ENCODE measurements at places on chromosomes 16 and 17. TPM values are rescaled to one million over a fixed set of nuclear protein-coding genes. Genes with fewer than 3 reads are reported as not detected.

The IGF2BP1 gene
- 0.07 TPM for polyA plus RNA-seq

DNA sequence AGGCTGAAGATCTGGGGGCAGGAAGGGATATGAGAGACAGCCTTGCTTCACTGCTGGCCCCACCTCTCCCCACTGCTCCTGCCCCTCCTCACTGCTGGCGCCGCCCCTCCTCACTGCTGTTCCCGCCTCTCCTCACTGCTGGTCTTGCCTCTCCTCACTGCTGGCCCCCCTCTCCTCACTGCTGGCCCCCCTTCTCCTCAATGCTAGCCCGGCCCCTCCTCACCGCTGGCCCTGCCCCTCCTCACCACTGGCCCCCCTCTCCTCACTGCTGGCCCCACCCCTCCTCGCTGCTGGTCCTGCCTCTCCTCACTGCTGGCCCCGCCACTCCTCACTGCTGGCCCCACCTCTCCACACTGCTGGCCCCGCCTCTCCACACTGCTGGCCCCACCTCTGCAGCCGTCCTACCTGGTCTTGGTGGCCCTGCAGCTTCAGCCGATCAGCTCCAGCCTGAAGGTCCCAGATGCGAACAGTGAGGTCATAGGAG lies 9.5 kb upstream of the PAM16 start:
- DNase-seq, result no peak

The PTX4 gene
- 0.05 TPM for polyA plus RNA-seq

DNA sequence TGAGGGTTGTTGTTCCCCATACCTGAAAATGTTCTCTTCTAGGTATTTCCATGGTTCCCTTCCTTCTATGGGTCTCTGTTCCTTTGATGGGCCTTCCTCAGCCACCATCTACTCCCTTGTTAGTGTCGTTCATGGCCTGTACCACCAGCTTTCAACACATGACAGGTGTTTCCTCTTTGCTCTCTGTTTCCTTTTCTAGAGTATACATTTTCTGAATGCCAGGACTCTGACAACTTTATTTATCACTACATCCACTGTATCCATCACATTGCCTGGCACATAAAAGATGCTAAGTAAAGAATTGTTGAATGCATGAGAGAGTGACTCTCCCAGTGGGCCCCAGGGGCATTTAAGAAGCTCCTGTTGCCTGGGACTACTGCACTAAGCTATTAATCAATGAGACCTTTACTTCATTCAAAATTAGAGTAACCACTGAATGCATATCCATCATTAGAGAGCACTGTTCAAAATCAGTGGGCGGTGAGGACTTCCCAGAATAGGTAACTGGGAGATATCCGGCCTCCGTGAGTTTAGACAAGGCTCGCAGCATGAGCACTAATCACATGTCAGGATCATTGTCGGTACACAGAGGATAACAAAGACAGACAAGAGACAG lies 255.0 kb downstream of the CBLN1 start:
- DNase-seq, result no peak

The RAB11FIP4 gene
- 5.3 TPM for polyA plus RNA-seq

The PLLP gene
- polyA plus RNA-seq, result 4.9 TPM

DNA sequence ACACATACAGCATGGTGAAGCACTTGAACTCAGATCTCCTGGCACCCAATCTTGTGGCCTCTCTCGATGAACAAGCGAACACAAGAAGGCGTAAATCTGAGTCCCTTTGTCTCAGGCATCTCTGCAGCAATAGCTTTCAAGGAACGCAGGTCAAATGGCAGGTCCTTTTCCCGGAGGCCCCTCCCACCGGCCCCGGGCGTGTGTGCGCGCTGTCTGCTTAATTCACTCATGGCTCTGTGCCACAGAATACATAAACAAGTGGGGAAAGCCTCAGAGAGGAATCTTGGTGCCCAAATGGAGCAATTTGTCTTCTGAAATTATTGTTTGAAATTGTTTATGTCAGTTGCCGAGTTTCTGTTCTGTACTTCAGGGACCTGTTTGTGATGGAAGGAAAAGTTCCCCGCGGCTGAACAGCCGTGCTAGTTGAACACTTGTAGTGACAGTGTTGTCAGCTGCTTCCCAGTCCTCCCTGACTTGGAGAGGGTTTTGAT lies 14.8 kb downstream of the MYOCD start:
- no peak for DNase-seq

The CAPNS2 gene
- polyA plus RNA-seq, result 1.7 TPM

DNA sequence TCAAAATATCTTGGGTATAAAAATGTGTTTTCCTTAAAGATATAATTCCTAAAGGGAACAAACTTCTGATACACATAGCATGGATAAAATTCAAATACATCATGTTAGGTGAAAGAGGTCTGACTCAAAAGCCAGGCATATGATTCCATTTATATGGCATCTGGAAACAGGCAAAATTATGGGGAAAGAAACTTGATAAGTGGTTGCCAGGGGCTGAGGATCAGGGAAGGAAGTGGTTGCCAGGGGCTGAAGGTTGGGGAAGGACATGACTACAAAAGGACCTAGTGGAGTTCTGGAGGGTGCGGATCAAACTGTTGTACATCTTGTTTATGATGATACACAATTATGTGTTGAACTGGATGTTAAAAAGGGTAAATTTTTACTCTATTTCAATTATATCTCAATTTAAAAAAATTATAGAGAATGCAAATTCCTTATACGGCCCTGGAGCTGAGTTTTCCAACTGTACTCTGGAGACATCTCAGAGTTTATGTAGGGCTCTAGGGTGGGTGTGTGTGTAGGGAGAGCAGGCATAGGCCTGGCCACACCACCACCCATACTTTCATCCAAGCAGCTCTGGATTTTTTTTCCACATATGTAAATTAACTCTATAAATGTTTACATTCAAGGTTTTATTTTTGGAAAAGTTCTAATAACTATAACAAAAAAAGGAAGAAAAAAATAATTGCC lies 55.0 kb downstream of the AMFR start:
- DNase-seq, result no peak

- no peak for DNase-seq
These were observed 26.4 kb downstream of the CHP2 start for GRCh38 chr16:23781176-23781575.

- no peak for DNase-seq
These were observed 1.4 kb upstream of the GGA2 start for GRCh38 chr16:23511731-23512130.

The C1QTNF8 gene
- 0.05 TPM for polyA plus RNA-seq

DNA sequence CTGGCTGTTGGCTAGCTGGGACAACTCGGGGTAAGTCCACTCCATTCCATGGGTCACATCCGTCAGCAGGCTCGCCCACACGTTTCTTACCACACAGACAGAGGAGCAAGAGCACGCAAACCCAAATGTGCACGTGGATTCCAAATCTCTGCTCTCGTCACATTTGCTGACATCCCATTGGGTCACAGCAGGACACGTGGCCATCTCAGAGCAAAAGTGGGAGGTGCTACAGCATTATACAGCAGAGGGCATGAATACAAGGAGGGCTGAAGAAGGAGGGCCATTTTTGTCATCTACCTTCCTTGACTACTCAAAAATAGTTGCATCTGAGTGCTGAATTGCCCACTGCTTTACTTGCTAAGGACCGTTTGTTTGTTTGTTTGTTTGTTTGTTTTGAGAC lies 84.7 kb downstream of the RBBP6 start:
- DNase-seq, result no peak

DNA sequence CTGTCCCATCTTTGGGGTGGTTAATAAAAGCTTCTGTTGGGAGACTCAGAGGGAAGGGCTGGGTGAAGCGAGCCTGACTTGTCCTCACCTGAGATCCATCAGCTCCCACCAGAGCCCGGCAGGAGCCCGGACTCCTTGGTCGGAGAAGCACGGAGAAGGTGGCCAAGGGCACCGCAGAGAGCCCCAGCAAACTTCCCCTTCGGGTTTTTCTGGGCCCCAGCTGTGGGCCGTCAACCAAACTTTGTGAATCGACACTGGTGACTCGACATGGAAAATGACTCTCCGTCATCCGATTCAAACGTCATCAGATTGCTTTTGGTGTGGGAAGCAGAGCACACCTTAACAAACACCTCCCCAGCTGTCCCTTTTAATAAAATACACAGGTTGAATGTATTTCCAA lies 21.4 kb downstream of the ENPP7 start:
- no peak for DNase-seq

The CTRB1 gene
- polyA plus RNA-seq, result 0.78 TPM

DNA sequence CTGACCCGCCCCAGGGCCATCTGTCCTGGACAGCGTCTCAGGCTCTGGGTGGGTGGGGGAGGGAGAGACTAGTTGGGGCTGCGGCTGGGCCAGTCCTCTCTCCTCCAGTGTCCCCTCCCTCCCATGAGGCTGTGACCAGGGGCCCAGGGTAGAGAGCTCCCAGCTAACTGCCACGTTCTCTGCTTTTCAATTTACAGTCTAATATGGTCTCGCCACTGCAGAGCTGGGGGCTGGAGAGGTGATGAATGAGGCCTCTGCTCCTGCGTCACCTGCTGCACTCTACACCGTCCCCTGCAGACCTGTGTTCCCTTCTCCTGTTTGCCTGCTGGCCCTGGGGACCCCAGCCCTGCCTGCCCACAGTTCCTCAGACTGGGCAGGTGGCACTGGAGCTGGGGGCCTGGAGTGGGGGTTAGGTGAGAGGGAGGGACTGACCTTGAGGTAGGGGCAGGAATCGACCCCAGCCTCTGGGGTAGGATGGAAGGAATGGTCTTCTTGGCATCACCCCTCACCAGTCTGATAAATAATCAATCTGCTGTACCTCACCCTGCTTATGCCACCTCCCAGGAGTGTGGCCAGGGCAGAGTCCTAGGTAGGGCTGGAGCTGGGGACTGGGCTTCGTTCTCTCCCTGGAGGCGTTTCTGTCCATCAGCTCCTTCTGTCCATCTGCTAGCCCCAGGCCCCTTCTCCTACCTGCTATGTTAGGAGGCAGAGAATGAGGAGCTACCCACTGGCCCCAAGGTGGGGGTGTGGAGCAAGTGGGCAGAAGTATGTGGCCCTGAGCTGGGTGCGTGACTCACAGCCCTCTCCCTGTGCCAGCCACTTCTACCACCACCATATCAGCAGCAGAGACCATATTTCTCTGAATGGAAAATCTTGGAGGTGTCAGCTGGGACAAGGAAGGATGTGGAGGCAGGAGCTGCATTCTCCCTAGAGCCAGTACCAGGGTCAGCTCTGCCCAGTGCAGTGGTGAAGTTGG lies 12.9 kb downstream of the SEZ6 start:
- no peak for DNase-seq

DNA sequence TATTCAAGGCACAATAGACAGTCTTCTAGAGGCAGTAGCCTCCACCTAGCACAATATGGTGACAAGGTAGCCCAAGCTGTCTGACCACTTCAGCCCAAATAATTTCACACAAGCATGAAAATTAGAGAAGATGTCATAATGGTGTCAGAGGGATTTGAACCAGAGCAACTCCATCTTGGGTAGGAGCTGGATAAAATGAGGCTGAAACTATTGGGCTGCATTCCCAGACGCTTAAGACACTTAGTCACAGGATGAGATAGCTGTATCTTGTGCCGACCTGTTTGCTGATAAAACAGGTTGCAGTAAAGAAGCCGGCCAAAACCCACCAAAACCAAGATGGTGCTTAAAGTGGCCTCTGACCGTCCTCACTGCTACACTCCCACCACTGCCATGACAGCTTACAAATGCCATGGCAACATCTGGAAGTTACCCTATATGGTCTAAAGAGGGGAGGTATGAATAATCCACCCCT lies 192.6 kb downstream of the CPPED1 start:
- no peak for DNase-seq
